ENCODE measurements at places on chromosomes 6 and 20.

DNA sequence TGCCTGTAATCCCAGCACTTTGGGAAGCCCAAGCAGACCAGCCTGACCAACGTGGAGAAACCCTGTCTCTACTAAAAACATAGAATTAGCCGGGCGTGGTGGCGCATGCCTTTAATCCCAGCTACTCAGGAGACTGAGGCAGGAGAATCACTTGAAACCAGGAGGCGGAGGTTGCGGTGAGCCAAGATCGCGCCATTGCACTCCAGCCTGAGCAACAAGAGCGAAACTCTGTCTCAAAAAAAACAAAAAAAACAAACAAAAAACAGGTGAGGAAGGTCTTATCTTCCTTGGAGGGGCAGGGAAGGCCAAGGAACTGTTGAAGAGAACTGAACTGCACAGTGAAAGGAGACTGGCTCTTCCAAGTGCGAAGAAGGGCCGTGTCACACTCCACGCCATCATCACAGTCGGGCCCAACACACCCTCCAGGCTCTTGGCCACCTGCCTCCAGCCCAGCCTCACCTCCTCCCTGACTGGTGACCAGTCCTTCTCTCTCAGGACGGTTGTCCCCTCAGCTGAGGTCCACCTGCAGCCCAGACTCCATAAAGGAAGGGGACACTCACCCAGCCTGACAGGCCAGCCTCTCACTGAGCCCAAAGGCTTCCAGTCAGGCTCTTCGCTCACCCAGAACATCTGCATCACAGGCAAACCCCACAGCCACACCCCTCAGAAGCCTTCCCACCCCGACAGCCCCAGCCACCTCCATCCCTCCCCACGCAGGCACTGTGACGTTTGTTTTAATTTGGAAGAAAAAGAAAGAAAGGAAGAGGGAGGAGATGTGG lies 4.1 kb downstream of the ZC3H12D start:
- no peak for DNase-seq

DNA sequence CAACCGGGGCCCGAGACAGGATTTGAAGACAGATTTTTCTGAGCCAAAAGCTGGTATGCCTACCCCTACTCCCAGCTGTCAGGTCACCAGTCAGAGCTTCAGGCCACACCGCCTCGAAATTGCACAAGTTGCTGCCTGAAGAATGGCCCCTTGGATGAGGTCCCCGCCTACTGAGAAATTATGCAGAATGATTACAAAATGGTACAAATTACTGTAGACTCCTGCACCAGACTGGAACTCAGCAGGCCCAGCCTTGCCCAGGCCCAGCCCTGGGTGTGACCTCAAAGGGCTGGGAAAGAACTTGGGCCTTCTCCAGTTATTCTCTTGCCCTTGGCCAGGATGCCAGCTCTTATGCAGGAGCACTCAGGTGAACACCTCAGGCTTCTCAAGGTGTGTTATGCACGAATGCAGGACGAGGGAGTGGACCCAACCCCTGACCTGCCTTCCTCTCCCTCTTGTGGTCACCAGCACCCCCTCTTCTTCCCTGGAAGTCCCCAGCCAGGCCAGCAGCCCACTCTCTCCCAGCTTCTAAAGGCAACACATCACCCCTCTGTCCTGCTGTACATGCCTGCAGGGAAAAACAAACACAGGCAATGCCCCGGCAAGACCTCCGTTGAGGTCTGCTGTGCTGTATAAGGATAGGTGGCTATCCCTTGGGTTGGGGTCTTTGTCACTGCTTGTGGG lies 88.7 kb upstream of the NAA20 start:
- no peak for DNase-seq

GRCh38 chr20:3739926-3740451 lies 7.5 kb downstream of the HSPA12B start:
- DNase-seq, result no peak

DNA sequence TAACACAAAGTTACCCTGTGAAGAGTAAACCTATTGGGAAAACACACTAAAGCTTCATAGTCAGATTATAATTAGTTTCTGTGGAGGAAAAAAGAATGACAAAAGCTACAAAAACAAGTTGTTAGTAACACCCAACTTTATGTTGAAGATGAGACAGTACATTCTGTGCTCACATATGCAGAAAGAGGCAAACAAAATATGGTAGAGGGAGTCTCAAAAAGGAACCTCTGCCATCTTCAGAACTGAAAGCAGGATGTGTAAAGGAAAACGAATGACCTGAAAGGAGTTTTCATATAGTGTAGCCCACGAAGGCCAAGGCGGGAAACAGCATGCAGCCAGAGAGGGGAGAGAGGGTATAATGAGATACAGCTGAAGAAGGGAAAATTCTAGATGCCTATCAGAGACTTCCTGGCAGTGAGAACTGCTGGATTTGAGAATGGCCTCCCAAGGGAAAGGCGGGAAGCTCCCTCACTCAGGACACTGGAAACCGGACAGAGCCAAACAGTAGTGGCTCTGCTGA lies 84.1 kb upstream of the HEY2 start:
- DNase-seq, result no peak

- DNase-seq, result no peak
Observed at GRCh38 chr6:18577491-18577890, 190.3 kb downstream of the RNF144B start.

DNA sequence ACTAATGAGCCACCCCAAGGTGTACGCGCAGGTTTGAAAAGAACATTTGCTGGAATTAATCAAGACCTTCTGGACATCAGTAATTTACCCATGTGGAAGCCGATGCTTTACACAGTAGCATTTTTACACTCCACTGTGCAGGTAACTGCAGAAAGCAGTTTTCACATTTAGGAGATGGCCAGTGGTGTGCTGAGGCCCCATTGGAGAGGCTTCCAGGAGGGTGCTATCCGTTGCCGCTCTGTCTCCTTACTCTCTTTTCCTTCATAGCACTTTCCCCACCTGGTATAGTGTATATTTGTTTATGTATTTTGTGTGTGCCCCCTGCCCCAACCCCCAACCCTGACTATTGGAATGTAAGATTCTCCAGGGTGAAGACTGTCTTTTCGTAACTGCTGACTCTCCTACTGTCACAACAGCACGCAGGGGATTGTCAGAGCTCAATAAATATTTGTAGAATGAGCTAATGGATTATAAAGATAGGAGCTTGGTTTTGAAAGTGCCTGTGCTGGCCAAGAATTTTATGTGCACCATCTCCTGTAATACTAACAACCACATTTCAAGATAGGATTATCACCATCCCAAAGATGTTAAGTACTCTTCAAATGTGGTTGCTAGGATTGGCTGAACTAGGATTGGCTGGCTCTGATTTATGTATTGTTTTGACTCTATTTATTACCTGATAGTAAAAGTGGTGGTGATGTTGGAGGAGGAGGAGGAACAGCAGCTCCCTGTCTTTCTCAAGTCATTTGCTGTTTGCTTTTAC lies 74.0 kb upstream of the GLP1R start:
- DNase-seq, result no peak

DNA sequence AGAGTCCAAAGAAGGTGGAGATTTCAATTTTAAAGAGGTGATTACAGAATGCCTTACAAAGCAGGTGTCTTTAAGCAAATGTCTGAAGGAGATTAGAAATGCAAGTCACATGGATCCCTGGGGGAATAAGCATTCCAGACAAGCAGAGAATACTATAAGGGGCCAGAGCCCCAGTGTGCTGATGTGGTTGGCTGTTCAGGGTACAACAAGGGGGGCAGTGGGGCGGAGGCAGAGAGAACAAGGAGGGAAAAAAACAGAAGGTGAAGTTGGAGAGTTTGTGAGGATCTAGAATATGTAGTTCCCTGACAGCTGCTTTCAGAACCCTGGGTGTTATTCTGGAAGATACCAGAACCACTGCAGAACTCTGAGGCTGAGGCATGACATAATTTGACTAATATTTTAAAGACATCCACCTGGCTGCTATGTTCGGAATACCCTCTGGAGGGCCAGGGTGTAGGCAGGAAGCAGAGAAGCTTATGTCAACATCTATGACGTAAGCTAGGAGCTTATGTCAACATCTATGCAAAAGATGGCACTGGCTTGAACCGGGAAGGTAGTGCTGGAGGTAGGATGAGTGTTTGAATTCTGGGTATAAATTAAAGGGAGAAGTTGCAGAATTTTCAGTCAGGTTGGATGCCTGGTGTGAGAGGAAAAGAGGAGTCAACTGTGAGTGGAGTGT lies 276.3 kb upstream of the AGPAT4 start:
- DNase-seq, result no peak

- DNase-seq, result no peak
Observed at GRCh38 chr20:6613280-6613861, 154.1 kb upstream of the BMP2 start.

DNA sequence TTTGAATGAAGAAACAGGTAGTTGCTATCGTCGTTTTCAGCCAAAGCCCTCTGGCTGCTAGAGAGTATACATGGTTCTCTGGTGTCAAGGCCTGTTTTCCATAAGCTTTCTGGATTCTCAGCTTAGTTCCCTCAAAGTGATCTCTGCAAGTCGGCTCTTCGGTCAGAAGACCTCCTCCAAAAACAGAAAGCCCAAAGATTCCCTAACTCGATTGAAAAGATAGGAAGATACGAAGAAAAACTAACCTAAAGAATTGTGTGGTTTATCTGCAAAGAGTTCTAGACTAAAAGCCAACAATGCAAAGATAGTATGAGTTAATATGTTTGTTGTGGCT lies 545 bp upstream of the ASCC3 start:
- no peak for DNase-seq

Data from substantia nigra (tissue), 51 donors.